ENCODE measurements at places on chromosomes 1 and 21.

GRCh38 chr1:173448945-173449344, 28.2 kb upstream of the PRDX6 start:
- no peak for DNase-seq

GRCh38 chr1:14949836-14950713, 203.5 kb upstream of the TMEM51 start:
- DNase-seq: no peak

DNA sequence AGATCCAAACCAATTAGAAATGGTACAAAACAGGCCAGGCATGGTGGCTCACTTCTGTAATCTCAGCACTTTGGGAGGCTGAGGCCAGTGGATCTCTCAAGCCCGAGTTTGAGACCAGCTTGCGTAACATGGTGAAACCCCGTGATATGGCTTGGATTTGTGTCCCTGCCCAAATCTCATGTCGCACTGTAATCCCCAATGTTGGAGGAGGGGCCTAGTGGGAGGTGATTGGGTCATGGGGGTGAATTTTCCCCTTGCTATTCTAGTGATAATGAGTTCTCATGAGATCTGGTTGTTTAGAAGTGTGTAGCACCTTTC, 7.0 kb upstream of the VASH2 start:
- DNase-seq: no peak

- DNase-seq: no peak
Measured at GRCh38 chr1:50214717-50215116, 106.0 kb downstream of the ELAVL4 start.

GRCh38 chr1:221874285-221875003, 132.6 kb upstream of the DUSP10 start:
- DNase-seq: no peak

DNA sequence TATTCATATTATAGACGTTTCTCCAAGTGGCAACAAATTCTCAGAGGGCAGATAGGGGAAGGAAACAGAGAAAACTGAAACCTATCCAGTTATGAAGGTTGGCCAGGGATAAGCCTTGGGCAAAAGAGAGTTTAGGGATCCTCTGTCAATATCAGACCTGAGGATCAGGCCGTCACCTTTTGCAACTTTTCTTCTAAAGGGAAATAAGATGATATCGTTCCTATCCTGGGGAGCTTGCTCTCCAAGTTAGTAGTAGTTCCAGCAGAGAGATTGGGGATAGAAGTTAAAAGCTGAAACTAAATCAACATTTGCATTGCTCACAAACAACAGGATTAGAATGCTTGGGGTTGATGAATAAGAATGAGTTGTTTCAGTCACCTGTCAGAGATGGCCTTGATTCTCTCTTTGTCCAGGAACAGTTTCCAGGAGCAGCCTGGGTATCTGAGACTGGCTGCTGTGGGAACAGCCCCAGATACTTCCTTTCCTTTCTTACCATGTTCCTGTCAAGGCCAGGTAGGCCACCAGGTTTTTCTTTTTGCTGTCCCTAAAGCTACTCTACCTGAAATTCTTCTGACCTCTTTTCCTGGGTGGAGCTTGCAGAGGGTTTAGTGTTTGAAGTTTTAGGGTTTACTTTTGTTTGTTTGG, 2.5 kb downstream of the RIIAD1 start:
- no peak for DNase-seq

- DNase-seq: no peak
Measured at GRCh38 chr1:212244441-212244840, 40.8 kb upstream of the PPP2R5A start.

GRCh38 chr1:77473690-77474089, 191.9 kb downstream of the AK5 start:
- DNase-seq: no peak

GRCh38 chr1:14773396-14774025, 175.0 kb downstream of the KAZN start:
- no peak for DNase-seq

DNA sequence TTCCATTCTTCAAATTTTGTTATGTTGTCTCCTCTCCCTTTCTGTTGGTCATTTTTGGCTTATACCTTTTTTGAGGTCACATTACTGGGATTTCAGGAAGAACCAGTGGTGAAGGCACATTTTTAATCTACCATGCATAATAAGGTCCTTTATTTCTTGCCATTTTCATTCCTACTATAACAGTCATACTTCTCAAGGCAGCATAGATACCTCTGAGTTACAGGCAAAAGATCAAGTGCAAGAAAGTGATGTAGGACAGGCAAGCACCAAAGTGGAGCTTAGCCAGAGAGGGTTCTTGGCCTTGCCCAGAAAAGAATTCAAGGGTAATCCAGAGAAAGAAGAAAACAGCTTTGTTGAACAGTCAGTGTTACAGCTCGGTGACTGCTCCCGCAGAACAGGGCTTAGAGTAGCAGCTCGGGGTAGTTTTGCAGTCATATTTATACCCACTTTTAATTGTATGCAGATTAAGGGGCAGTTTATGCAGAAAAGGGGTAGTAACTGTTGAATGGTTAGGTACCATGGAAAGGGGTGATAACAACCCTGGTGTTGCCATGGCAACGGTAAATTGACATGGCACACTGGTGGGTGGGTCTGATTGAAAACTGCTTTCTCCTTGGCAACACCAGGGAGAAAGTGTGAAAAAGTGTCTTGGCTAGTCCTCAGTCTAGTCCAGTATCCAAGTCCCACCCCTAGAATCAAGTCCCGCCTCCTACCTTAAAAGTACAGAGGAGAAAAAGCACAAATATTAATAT, 39.6 kb upstream of the DOCK7 start:
- DNase-seq: no peak

GRCh38 chr21:35873441-35873840, 186.9 kb downstream of the SETD4 start:
- DNase-seq: no peak

DNA sequence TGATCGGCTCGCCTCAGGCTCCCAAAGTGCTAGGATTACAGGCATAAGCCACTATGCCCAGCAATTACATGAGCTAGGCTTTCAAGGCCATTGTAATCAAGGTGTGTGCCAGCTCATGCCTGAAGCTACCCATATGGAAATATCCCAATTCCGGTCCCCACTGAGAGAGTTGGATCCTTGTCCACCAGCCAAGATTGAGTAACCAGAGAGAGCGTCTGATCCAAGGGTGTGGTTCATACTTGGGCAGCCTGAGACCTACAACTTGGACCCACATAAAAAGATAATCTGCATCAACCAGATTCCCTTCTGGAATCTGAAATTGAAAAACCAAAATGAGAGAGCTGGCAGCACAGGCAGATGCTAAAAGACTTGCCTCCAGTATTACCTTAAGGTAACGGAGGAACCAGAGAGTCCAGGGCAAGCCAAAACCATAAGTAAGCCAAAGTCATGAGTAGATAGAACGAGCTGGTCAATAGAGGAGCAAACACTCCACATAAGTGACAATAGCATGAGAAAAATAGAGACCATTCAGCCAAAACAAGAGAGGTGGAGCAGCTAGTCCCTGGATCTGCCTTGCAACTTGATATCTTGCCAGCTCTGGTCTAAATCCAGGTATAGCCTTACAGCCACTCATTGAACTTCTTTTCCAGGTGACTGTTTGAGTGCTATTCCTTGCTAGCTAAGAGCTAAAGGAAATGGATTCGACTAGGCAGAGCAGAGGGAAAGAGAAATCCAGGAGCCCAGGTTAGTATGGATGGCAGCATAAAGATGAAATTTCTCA, 63.8 kb upstream of the ATP1A1 start:
- no peak for DNase-seq

DNA sequence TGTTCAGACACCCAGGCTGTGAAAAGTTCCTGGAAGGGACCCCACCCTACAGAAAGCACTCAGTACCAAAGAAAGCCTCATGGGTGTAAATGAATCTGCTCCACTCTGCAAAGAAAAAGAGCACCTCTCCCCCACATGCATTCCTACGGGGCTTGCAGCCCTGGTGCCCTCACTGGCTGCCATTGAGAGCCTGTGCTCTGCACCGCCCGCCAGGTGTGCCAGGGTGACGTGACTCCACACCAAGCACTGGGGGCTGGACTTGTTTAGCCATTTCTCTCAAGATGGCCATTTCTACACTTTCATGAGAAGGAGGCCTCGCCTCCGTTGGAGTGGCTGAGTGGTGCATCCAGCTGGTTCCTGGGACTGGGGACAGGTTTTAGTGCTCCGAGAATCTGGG, 380.5 kb upstream of the VAMP3 start:
- no peak for DNase-seq

GRCh38 chr1:31159869-31160611, 79.6 kb downstream of the NKAIN1 start:
- DNase-seq: no peak

- no peak for DNase-seq
Measured at GRCh38 chr1:178310685-178311105, 186.1 kb downstream of the CLEC20A start.

GRCh38 chr1:197911111-197911856, 5.9 kb upstream of the LHX9 start:
- no peak for DNase-seq

GRCh38 chr1:76314730-76315129, 240.2 kb downstream of the ST6GALNAC3 start:
- DNase-seq: no peak

DNA sequence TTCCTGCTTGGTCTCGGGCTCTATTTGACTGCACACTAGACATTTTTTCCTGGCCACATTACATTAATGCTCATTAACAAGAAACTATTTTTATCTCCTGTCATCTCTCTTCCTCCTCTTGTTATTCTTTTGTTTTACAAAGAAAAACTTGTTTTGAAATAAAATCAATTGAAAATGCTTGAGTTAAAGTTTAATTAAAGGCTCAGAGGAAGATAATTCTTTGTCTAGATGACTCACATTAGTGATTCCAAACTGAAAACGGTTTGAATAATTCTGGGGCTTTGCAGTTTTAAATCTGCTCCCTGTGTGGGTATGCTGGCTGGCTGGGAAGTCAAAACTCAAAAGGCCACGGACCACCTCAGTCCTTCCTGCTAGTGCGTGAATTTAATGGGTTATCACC, 29.6 kb downstream of the RGS5 start:
- DNase-seq: no peak

GRCh38 chr1:170729225-170730002, 65.5 kb downstream of the PRRX1 start:
- no peak for DNase-seq

- no peak for DNase-seq
Measured at GRCh38 chr1:27372022-27372807, 2.4 kb downstream of the FCN3 start.

GRCh38 chr1:205020466-205020865, 22.5 kb upstream of the CNTN2 start:
- DNase-seq: no peak

DNA sequence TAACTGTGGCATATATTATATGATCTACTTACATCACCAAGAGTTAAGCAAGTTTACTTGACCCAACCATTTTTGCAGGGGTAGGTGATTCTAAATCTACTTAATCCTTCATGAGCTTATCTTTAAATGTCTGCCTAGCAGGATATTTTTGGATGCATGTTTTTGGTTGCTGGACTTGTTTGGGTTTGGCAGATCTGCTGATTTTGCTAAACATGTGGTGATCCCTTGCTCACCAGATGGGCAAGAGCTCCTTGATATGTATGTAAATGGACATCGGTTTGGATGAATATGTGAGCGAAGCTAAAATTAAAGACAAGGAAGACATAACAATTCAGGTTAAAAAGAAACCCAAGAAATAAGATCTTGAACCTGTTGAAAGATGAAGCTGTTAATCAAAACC, 36.7 kb downstream of the FMN2 start:
- DNase-seq: no peak

DNA sequence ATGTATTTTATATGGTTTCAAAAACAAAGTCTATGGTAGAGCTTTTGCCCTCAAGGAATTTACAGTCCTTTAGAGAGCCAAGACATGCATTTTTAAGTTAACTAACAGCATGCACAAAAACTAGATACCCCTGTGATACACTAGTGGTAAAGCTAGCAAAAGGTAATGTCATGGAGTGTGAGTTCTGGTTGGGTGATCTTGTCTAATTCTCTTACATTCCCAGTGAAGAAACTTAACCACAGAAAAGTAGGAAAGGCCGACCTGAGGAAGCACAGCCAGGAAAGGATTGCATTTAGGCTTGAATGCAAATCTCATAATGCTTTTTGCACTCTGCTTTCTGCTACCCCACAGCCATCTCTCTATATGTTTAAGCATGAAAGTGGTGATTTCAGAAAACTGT, 202.2 kb downstream of the ROR1 start:
- DNase-seq: no peak

DNA sequence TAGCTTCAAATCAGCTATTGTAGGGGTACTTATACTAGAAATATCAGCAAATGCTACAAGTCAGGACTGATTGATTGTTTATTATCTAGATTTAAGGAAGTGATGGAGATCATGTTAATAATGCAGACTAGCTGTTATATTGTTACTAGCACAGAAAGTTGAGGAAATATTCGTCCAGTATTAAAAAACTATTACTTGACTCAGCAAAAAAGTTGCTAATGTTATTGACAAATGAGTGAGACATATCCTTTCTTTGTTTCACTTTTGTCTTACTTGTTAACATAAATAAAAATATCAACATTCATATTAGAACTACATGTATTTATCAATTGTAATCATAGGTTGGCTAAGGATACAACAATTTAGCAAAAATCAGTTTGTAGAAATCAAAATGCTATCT, 114.1 kb downstream of the WDR3 start:
- DNase-seq: no peak

- no peak for DNase-seq
Measured at GRCh38 chr1:153962088-153963029, 978 bp downstream of the SLC39A1 start.

- DNase-seq: no peak
Measured at GRCh38 chr21:36487641-36488307, 7.9 kb upstream of the CLDN14 start.

- DNase-seq: peak; percentile 11
Measured at GRCh38 chr1:21573971-21574465, 64.8 kb downstream of the ALPL start.

Measured in CD4-positive, alpha-beta T cell treated with Interleukin-1 beta for 1 hour (primary cell).